ENCODE measurements at places on chromosomes 4 and X. TPM values are rescaled to one million over a fixed set of nuclear protein-coding genes. Genes with fewer than 3 reads are reported as not detected.

- no peak overlapping the region for H3K27ac ChIP-seq
- no peaks in the 10 kb centered on the region for H3K4me1 ChIP-seq
- no peak for DNase-seq
Measured at GRCh38 chr4:159722918-159723317, 620.0 kb downstream of the RAPGEF2 start.

- DNase-seq, result no peak
- H3K4me1 ChIP-seq, result no peaks in the 10 kb centered on the region
- no peaks in the 10 kb centered on the region for H3K27me3 ChIP-seq
- no peak overlapping the region for H3K27ac ChIP-seq
Measured at GRCh38 chr4:109238746-109239145, 63.7 kb downstream of the COL25A1 start.

DNA sequence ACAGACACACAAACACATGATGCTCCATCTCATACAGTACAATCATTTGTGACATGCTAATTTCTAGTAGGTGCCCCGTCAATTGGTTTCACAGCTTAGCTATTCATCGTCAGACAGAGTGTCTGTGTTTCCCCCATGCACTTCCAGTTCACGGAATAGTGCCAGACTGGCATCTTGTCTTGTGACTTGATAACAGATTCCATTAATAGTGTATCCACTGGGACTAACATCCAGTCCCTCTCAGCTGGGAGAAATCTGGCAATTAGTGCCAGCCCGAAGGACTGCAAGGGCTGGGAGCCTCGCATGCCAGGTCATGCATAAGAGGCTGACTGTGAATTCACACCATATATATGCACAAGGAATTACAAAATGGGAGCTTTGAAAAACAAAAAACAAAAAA is 20.2 kb upstream of the GATB start:
- H3K27ac ChIP-seq, result no peak overlapping the region
- H3K27me3 ChIP-seq, result no peaks in the 10 kb centered on the region
- no peak overlapping the region for H3K4me3 ChIP-seq
- H3K4me1 ChIP-seq, result no peaks in the 10 kb centered on the region

DNA sequence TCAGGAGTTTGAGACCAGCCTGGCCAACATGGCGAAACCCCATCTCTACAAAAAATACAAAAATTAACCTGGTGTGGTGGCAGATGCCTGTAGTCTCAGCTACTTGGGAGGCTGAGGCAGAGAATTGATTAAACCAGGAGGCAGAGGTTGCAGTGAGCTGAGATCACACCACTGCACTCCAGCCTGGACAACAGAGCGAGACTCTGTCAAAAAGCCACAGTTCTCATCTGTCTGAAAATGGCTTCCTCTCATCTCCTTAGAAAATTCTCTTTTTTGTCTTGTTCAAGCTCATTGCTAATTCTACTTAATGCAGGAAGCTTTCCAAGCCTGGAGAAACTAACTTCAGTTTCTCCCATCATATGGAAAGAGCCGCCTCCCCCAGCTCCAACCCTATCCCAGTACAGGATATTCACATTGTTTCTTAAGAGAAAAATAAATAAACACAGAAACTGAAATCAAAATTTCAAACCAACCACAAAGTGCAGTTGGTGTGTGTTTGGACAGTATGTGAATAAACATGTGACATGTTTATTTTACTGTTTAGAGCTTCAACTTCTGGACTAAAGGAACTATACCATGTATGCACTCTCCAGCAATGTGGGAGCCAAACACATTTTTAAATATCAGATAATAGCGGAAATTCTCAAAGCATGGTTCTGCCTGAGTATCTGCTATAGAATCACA is 55.0 kb upstream of the GAB1 start:
- no peak overlapping the region for H3K27ac ChIP-seq
- no peaks in the 10 kb centered on the region for H3K36me3 ChIP-seq
- no peaks in the 10 kb centered on the region for H3K27me3 ChIP-seq
- H3K4me3 ChIP-seq, result no peak overlapping the region
- no peaks in the 10 kb centered on the region for H3K4me1 ChIP-seq

- no peak for DNase-seq
- H3K27ac ChIP-seq, result no peak overlapping the region
- H3K4me1 ChIP-seq, result no peaks in the 10 kb centered on the region
- no peaks in the 10 kb centered on the region for H3K27me3 ChIP-seq
Measured at GRCh38 chr4:182711211-182711610, 206.0 kb downstream of the DCTD start.

DNA sequence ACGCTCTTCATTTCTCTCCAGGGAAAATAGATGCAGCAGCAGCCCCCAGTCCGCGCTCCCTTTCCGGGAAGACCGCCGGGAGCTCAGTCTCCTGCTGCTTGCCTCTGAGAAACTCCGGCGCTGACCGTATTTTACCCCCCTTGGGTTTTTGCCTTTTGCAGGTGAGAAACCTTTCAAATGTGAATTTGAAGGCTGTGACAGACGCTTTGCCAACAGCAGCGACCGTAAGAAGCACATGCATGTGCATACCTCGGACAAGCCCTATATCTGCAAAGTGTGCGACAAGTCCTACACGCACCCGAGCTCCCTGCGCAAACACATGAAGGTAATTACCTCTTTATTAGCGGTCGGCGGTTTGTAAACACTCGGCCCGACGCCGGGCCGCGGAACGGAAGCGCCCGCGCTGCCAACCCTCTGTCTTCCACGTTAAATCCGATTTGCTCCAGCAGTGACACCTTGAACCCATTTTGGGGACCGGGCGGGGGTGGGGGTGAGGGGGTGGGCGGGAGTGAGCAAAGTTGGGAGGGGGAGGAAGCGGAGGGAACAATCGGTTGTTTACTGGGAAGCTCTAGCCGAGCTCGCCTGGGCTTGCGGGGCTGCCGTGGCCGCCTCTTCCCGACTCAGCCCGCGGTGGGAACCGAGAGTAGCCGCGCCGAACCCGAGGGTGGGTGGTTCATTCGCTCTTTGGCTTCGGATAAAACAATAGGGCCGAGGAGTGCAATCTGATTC is 3.0 kb downstream of the ZIC3 start:
- no peaks in the 10 kb centered on the region for H3K27me3 ChIP-seq
- H3K4me1 ChIP-seq, result no peaks in the 10 kb centered on the region
- no peaks in the 10 kb centered on the region for H3K36me3 ChIP-seq
- no peak overlapping the region for H3K27ac ChIP-seq
- DNase-seq, result no peak

DNA sequence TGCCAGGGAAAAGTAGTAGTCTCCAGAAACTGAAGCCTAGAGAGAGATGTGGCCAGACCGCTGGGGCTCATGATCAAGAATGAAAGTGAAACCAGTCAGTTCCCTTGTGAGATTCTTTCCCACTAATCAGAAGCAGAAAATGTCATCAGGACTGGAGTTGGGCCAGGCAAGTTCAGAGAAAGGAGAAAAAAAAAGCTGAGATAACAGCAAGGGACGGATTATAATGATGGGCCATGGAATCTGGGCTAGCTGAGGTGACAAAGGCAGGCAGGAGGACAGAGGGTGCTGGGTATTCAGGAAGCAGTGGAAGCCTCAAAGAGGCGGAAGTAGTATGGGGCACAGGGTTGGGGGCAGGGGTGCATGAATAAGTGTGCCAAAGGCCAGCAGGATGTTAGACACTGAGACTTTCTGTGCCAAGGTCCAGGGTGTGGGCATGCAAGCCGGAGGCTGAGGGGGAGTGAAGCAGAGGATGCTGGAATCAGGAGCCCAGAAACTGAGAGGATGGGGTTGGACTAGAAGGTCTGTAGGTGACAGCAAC is 2.5 kb downstream of the CXorf38 start:
- peak; percentile 46 for DNase-seq
- H3K27ac ChIP-seq, result no peak overlapping the region
- H3K27me3 ChIP-seq, result no peaks in the 10 kb centered on the region
- peak overlapping the region; percentile 29 for H3K4me3 ChIP-seq

- H3K4me1 ChIP-seq, result no peaks in the 10 kb centered on the region
- H3K27me3 ChIP-seq, result no peaks in the 10 kb centered on the region
- H3K27ac ChIP-seq, result no peak overlapping the region
- no peaks in the 10 kb centered on the region for H3K36me3 ChIP-seq
Measured at GRCh38 chrX:51802917-51803688, 59.9 kb downstream of the GSPT2 start.

- no peak overlapping the region for H3K4me3 ChIP-seq
- H3K36me3 ChIP-seq, result no peaks in the 10 kb centered on the region
- H3K27ac ChIP-seq, result no peak overlapping the region
- peaks cover 2% of the 10 kb centered on the region for H3K4me1 ChIP-seq
- no peaks in the 10 kb centered on the region for H3K27me3 ChIP-seq
Measured at GRCh38 chr4:118865091-118865708, 23.5 kb upstream of the SYNPO2 start.

Gene HTN1
- total RNA-seq, result not detected

DNA sequence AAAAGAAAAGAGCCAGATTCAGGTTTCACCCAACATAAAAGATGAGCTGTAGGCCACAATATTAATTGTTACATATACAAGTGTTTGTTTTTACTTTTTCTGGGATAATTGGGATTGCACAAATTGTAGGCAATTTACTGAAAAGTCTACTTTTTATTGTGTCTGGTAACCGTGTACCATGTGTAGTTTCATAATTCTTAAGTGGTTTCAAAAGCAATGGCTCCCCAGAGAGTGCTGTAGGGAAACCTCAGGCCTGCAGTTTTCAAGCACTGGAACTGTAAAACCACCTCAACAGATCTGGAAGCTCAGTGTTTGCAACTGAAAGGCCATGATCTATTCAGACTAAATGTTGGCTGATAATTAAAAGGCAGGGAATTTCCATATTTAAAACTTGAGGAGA is 53.9 kb upstream of the MMAA start:
- no peaks in the 10 kb centered on the region for H3K4me1 ChIP-seq
- H3K36me3 ChIP-seq, result no peaks in the 10 kb centered on the region
- no peak overlapping the region for H3K4me3 ChIP-seq
- DNase-seq, result no peak
- no peaks in the 10 kb centered on the region for H3K27me3 ChIP-seq

GRCh38 chrX:52082578-52082977 is 13.6 kb upstream of the MAGED4B start:
- no peaks in the 10 kb centered on the region for H3K36me3 ChIP-seq
- H3K4me3 ChIP-seq, result no peak overlapping the region
- no peak overlapping the region for H3K27ac ChIP-seq

Gene GSX2
- total RNA-seq, result not detected

Gene DOCK11
- 18.5 TPM for total RNA-seq

Gene CNKSR2
- total RNA-seq, result 0.90 TPM

Data from ovary (tissue), 10 donors.